ENCODE measurements at places on chromosomes 7 and 10.

DNA sequence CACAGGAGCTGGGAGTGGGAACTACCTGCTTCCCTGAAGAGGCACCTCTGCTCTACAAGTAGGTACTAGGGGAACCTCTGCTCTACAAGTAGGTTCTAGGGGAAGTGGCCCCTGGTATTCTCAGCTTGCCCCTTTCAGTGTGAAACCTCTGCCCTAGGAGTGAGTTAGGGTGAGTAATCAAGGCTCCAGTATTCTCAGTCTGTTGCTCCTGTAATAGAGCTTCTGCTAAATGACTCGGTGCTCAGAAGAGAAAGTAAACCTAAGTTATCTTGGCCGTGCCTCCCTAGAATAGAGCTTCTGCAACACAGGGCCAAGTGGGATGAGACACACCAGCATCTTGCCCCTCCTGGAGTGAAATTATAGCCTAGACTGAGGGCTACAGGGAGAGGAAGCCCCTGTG lies 13.4 kb upstream of the RASSF4 start:
- no peak for DNase-seq

DNA sequence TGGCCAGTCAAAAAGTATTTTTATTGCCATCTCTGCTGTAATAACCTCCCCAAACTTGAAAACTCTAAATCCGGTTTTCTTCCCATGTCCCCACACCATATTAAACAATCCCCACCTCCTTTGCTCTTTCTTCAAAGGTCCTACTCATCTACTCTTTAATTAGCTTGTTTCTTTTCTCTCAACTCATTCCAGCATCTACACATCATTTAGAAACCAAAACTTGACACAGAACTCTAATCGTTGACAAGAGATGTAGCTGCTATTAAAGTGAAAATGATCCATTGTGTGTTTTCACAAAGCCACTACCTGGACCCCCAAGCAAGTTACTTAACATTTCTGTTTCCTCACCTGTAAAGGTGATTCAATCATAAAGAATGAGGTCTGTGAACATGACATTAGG lies 436.3 kb upstream of the NPVF start:
- no peak for DNase-seq

GRCh38 chr10:44378626-44379025 lies 6.3 kb downstream of the CXCL12 start:
- no peak for DNase-seq

DNA sequence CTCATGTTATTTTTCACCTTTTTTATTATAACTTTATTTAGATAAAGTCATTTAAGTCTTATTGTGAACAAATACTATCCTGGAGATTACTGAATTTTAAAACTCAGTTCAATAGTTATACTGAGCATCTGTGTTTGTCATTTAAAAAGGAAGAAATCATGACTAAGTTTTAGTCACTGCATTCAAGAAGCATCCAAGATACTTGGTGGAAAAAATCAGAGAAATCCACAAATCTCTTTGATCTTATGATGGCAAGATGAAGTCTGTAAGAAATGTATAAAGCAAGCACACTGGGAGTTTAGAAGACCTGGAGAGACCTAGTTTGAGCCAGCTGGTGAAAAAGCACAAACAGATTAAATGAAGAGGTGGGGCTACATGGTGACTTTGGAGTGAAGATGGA lies 529.8 kb upstream of the IGFBP3 start:
- no peak for DNase-seq

DNA sequence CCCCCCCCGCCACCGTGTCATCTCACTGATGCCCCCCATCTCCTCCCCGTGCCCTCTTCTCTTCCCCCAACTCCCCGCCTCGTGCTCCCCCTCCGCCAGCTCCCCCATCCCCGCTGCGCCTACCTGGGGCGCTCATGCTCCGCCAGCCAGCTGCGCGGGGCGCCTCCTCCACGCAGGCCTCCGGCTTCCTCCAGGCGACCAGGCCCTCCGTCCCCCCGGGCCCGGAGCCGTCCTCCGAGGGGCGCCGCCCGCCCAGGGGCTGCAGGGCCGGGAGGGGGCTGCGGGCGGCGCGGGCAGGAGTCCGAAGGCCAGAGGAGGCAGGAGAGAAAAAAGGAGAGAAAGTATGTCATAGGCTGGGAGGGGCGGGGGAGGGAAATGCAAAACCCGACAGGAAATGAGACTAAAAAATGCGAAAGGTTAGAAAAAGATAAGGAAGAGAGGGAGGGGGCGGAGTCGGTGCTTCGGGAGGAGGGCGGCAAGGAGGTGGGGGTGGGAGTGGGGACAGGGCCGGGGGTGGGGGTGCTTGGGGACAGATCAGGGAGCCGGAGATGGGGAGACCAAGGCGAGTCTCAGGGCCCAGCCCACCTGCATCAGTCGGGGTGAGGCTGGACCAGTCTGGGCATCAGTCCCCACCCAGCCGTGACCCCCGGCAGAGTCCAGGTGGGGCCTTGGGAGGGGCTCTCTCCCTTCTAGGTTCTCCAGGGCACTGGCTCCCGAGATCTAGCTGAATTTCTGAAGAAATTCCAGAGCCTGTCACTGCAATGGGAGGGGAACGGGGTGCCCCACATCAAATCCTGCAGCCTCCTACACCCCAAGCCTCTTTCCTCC lies at the start of gene CARD11:
CARD11 (minus strand) TSS at position 324 of the 828 bp plus-strand sequence. CDS start 85,361 bp downstream, outside the sequence.
- DNase-seq, result peak; percentile 25

DNA sequence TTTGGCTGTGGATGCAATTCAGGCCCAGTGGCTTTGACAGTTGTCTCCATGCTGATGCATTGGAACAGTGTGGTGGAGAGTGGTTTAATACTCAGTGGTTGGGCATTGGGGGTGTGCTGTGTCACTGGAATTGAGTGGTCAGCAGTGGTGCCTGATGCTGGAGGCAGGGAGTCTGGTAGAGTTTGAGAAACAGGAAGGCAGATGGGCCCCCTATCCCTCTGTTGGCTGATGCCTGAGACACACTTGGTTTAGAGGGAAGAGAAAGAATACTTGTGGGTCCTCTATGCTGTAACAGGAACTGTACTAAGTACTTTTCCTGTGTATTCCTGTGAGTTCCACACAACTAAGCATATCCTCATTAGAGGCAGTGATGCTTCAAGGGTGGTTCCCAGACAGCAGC lies 55.4 kb downstream of the EEPD1 start:
- no peak for DNase-seq

GRCh38 chr7:114087653-114088469 lies 169.1 kb upstream of the PPP1R3A start:
- peak; percentile 15 for DNase-seq

GRCh38 chr7:4113976-4114375 lies 568.1 kb upstream of the FOXK1 start:
- DNase-seq, result no peak

DNA sequence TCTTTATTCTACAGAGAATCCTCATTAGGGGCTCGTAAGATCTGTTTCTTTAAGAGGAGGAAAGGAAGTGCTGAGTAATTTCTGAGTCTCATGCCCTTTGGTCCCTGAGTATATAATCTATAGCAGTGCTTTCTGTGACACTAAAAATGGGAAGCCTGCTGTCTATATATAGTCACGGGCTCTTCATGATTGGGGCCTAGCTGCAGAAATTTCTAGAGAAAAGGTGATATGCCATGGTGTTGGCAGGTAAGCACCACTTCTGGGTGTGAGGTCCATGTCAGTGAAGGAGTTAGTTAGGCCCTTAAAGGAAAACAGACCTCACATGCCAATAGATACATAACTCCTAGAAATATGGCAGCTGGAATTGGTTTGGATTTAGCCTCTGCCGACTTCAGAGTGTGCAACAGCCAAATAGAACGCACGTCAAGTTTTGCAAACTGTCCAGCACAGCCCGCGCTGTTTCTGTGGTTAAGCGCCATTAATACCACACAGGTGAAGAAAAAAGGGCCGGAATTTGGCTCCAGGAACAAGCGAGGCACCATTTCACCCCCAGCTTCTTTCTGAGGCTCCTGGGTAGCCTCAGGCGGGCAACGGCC lies 123.2 kb downstream of the TACC2 start:
- no peak for DNase-seq

DNA sequence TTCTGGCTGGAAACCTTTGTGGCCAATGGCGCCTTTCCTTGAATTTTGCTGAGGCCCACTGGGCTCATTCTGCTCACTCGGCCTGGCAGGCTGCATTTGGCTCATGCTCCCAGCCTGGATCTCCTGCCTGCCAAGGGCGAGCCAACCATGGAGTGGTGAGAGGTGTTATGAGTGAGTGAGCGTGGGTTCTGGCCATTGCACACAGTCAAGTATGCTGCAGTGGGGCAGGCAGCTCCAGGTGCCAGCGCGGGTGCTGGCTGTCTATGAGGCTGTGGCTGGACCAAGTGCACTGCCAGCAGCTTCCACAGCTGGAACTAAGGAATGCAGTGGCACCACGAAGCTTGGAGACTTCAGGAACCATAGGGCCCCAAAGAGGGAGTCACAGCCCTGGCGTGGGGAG lies 42.2 kb upstream of the TUBB8 start:
- no peak for DNase-seq
